ENCODE measurements at places on chromosomes 6 and 20. TPM values are rescaled to one million over a fixed set of nuclear protein-coding genes. Genes with fewer than 3 reads are reported as not detected.

GRCh38 chr6:15331629-15332251, 85.9 kb downstream of the JARID2 start:
- no peak for DNase-seq

- DNase-seq = peak; percentile 29
Measured at GRCh38 chr6:111767752-111768430, 105.4 kb downstream of the FYN start.

GRCh38 chr20:10965936-10966470, 292.2 kb upstream of the JAG1 start:
- DNase-seq = no peak

DNA sequence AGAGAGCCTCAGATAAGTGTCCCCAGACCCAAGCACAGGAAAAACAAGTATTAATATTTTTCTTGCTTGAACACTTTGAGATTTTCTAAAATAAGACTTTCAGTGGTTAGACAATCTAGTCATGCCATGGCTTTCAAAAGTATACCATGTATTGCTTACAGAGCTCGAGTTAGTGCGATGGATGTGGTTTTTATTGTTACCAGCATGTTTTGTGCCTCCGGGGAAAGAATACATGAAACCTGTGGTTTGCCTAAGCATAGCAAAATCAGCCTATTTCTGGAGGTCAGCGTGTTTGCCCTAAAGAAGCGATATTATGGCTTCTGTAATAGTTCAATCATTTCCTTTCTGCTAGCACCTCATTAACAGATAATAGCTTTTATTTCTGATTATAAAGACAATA, 21.6 kb downstream of the RIN2 start:
- no peak for DNase-seq

DNA sequence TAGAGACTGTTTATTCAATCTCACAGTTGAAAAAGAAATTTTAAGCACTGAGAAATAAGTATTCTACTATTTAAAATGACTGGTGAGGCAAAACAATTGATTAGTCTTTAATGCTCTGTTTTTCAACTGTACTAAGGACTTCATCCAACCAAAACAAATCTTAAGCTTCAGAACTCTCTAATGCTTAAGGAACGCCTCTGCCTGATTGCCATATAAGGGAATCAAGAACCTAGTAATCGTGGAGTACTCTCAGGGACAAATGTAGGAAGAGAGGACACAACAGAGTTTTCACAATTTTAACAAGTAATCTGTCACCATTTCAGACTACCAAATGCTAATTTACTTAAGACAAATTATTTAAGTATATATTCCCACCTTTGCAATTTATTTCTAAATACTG, 16.1 kb downstream of the FBXO30 start:
- DNase-seq = no peak

GRCh38 chr20:38589351-38589750, 8.4 kb downstream of the ADIG start:
- no peak for DNase-seq

DNA sequence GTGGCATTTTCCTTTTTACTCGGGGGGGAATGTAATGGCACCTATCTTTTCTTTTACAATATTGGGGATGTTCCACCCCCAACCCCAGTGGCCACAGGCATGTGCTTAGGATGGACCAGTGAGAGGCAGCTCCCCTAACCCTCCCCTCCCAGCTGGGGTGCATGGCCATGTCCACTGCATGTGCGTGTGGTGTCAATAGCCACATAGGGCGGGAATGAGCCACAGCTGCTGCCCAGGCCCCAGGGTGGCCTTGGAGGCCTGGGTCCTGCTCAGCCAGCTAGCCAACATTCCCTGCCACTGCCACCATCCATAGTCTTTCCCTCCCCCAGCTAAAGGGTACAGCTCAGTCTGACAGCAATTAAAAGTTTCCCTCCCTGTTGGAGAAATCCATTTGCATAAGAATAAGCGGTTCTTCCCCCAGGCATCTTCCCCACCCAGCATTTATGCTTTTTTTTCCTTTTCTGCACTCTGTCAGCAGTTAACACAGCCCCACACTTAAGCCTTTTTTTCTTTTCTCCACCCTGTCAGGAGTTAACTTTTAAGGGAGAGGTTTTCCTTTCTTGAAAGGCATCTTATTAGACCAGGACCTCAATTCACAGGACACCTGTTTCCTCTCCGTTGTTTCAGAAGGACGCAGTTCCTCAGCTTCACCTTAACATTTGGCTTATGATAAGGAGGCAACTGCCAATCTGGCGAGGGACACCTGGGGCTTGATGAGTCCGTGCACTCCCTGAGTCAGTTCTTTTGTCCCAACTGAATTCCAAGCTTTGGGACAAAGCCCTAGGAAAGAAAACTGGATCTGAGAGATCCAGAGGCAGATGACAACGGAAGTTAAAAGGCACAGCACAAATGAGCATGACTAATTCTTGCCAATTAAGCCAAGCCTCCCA, 121.4 kb downstream of the TPBG start:
- no peak for DNase-seq

DNA sequence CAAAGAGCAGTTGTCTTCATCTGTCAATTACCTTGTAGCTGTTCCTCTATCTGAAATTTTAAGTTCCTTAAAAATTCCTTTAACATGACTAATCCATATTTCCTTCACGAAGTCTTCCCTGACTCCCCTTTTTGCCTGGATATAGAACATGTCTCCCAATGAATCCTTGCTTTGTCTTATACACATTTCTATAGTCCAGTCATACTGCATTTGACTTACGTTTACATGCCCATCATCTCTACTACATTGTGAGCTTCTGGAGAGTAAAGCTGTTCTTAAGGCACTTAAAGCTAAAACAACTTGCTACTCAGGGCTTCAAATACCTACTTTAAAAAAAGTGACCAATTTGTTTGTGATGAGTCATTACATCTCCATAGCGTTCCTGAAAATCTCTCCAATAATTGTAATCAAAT, 4.9 kb downstream of the REV3L start:
- DNase-seq = no peak

DNA sequence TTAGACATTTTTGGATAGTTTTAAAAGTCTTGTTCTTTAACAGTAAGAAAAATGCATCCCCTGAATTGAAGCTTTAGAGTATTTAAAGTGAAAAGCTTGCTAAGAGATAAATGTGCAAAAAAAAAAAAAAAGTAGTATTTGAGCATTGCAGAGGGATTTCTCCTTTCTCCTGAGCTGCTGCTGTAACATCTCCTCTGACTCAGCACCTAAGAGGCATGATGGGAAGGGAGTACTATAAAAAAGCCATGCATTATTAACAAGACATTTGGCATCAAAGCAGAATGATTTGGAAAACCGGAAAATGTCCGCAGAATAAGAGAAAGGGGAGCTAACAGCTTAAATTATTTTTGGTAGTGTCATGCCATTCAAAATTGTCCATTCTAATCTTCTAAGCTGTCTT, 27.9 kb downstream of the B4GALT5 start:
- DNase-seq = no peak

- DNase-seq = no peak
Measured at GRCh38 chr6:139778106-139778505, 403.7 kb upstream of the CITED2 start.

GRCh38 chr6:68211242-68211795, 423.8 kb upstream of the ADGRB3 start:
- DNase-seq = no peak

- DNase-seq = no peak
Measured at GRCh38 chr20:2338411-2339066, 42.2 kb upstream of the TGM6 start.

- no peak for DNase-seq
Measured at GRCh38 chr20:36085686-36086267, 68.8 kb upstream of the EPB41L1 start.

- no peak for DNase-seq
Measured at GRCh38 chr6:87514831-87515230, 42.1 kb downstream of the SLC35A1 start.

DNA sequence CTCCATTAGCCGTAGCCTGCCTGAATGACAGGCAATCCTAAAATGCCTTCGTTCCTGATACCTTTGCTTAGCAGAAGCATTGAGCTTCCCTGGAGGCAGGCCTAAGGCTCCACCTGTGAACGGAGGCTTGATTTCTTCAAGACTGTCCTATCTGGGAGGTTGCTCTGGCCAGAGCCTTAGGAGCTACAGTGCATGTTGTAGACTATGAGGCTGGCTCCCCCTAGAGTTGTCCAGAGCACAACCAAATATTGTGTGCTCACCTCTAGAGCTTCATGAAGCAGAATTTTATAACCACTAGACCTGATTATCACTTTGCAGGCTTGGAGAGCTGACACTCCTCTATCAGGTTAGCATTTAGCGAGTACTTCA, 217.8 kb downstream of the MAFB start:
- DNase-seq = no peak

DNA sequence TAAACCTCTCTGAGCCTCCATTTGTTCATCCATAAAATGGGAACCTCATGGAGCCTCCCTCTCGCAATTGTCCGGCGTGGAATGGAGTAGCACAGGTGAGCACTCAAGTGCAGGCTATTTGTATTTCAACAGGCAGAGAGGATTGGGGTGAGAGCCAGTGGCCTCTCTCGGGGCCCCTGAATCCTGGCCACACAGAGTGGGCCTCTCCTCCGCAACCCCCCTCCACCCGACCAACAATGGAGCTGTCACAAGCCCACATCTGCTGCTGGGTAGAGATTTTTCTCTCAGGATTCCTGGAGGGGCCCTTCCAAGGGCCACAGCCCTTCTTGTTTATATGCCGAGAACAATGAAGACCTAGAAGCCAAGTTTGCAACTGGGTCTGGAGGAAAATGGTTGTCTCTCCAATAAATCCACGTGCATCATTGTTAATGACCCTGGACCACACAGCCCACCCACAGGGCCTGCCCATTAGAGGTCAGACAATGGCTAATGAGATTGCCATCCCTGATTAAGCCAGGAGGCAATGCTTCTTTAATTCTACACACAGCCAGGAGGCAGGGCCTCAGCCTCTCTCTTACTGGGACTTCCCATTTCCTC, 233.0 kb downstream of the ANKRD60 start:
- DNase-seq = no peak

DNA sequence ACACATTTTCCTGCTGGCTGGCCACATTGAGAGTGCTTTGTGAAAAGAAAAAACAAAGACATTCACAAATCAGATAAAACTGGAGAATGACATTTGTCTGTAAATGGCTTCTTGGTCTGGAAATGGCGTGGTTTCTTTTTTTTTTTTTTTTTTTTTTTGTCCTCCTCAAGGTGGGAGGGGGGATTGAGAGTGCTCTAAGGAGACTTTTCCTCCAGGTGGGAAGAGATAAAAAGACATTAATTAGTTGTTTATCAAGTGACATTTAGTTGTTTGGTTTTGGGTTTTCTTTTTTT, 40.4 kb downstream of the GNAS start:
- DNase-seq = no peak

DNA sequence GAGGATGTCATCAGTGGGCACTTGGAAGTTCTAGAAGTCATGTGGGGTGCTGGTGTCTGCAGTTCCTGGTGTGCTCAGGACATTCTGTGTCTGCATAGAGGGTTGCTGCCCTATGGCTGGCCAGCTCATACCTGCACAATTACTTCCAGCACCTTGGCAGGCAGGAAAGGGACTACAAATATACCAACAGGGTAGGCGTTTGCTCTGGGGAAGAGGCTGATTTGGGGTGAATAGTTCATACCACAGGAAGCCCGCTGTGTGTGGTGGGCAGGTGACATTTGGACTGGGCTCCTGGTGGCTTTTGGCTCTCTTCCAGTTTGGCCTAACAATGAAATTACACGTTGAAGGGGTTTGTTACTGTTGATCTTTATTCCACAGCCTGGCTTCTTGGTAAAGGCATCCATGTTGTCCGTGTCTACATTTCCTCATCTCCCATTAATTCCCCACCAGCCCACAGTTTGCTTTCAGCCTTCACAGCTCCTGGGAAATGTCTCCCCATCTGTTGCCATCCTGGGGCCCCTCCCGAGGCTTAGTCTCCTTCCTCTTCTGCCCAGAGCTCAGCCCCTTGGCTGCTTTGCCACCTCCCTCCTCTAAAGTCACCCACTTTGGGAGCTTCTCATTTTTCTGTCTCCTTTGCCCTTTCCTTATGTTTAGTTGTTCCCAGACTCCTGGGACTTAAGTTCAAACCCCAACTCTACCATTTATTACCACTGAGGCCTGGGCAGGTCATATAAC, 88.1 kb downstream of the RSPH3 start:
- peak; percentile 30 for DNase-seq

DNA sequence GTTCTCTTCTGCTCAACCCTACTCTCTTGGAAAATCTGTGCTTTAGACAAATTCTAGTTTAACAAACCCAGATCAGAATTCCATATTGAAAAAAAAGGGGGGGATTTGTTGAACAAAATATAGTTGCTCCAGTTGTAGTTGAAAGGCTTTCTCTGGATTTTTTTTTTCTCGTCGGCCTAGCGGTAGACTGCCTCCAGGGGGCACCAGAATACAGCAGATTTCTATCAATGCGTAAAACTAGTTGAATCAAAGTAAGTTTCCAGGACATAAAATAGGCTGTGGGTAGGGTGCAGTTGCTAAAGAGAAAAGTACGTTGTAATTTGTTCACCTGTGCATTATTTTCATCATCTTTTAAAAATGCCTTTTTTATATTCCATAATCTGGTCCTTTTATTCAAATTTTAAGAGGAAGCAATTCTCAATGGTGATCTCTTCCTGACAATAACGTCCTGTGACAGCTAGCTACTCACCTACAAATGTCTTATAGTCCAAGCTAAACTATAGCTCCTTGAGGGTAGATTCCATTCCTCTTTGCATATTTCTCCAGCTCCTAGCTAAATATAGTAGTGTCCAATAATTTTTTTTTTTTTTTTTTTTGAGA, 105.4 kb downstream of the PERP start:
- peak; percentile 51 for DNase-seq

Gene SIRPD
- total RNA-seq = 0.39 TPM

Gene SAMD5
- not detected for total RNA-seq

Gene SCP2D1
- total RNA-seq = not detected

Gene HUS1B
- total RNA-seq = 2.5 TPM

Gene GNMT
- total RNA-seq = 1.9 TPM

Gene FGD2
- 7.2 TPM for total RNA-seq

Gene BANF2
- not detected for total RNA-seq

Gene NFATC2
- 34.0 TPM for total RNA-seq

Gene SLC26A8
- total RNA-seq = not detected

Gene TFAP2A
- total RNA-seq = not detected

Gene PPIL6
- total RNA-seq = 0.66 TPM

Measured in naive thymus-derived CD8-positive, alpha-beta T cell (primary cell).